ENCODE measurements at places on chromosomes 7 and 10.

GRCh38 chr10:116270771-116271592 lies 2.0 kb downstream of the GFRA1 start:
- no peak for DNase-seq

- DNase-seq, result no peak
Observed at GRCh38 chr7:23685731-23686130, 5.7 kb downstream of the FAM221A start.

- DNase-seq, result no peak
Observed at GRCh38 chr7:112082306-112082705, 123.9 kb downstream of the DOCK4 start.

- no peak for DNase-seq
Observed at GRCh38 chr7:137969828-137970227, 32.1 kb downstream of the CREB3L2 start.

- DNase-seq, result no peak
Observed at GRCh38 chr10:93138113-93138870, 64.6 kb downstream of the CYP26A1 start.

DNA sequence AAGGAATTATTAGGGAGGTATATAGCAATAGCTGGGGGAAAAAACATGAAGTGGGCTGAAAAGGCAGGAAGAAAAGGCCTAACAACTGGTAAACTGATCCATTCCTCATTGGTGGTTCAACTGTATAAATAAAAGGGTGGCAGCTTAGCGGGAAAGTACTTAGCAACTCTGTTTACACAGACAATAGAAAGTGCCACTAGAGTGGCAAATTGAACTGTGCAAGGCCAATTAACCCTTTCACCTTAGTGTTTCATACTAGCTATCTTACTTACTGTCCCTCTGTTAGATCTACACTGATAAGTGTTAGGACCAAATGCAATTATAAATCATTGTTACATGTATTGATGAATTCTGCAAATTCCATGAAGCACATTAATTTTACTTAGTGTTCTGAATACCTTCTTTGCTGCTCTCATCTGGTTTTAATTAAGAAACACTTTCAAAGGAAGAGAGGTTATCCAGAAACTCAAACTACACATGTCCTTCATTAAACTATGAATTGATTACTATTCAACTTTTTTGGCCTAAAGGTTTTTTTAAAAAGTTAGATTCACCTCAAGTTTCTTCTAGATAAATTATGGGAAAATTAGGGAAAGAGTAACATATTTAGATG lies 28.0 kb downstream of the DNAJC1 start:
- no peak for DNase-seq

GRCh38 chr7:87356448-87356847 lies 11.0 kb downstream of the CROT start:
- no peak for DNase-seq

DNA sequence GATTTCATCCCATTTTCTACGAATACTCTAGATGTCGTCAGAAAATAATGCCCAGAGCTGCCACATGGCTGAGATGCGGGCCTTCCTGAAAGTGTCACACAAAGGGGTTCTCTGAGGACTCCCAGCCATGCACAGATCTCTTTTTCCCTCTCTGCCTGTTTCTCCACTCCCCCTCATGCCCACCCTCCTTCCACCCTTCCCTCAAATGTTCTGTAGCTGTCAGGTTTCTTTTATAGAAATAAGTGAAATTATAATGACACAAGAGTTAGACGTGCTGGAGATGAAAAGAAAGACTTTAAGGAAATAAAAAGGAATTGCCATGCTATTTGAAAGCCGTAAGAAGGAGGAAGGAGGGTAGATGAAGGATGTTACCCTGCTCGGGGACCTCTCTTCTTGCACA lies 819.3 kb upstream of the CELF2 start:
- no peak for DNase-seq

DNA sequence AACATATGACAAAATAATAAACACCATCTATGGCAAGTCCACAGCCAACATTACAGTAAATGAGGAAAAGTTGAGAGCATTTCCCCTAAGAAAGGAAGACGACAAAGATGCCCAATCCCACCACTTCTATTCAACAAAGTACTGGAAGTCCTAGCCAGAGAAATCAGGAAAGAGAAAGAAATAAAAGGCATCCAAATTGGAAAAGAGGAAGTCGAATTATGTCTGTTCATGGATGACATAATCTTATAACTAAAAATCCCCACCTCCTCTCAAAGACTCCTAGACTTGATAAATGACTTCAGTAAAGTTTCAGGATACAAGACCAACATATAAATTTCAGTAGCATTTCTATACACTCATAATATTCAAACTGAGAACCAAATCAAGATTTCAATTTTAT lies 288.5 kb upstream of the POT1 start:
- no peak for DNase-seq

GRCh38 chr7:142587578-142588191 lies 161.6 kb upstream of the PRSS1 start:
- DNase-seq, result no peak
